ENCODE measurements at places on chromosomes 11 and 22. TPM values are rescaled to one million over a fixed set of nuclear protein-coding genes. Genes with fewer than 3 reads are reported as not detected.
A peak's percentile ranks its signal among the peaks of the same experiment; 100 is the strongest.

- no peak for DNase-seq
These were observed 12.8 kb upstream of the EFCAB6 start for GRCh38 chr22:43824724-43825420.

DNA sequence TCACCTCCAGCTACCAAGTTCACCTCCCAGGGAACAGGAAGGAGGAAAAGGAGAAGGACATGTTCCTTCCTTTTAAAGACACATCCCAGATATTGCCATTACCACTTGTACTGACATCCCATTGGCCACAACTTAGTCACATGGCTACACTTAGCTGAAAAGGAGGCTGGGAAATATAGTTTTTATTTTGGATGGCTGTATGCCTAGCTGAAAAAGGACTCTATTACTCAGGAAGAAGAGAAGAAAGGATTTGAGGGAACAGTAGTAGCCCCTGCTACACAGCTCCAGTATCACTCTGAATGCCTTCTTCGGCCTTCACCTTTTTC lies 2.1 kb upstream of the APOA5 start:
- no peak for DNase-seq

GRCh38 chr11:116707746-116708145 lies 65.0 kb downstream of the BUD13 start:
- no peak for DNase-seq

GRCh38 chr11:44559207-44559939 lies 6.1 kb upstream of the CD82 start:
- DNase-seq = peak; percentile 84

GRCh38 chr11:126891556-126892217 lies 108.9 kb downstream of the KIRREL3 start:
- DNase-seq = no peak

- no peak for DNase-seq
These were observed 439.0 kb upstream of the CCDC90B start for GRCh38 chr11:83725269-83725560.

DNA sequence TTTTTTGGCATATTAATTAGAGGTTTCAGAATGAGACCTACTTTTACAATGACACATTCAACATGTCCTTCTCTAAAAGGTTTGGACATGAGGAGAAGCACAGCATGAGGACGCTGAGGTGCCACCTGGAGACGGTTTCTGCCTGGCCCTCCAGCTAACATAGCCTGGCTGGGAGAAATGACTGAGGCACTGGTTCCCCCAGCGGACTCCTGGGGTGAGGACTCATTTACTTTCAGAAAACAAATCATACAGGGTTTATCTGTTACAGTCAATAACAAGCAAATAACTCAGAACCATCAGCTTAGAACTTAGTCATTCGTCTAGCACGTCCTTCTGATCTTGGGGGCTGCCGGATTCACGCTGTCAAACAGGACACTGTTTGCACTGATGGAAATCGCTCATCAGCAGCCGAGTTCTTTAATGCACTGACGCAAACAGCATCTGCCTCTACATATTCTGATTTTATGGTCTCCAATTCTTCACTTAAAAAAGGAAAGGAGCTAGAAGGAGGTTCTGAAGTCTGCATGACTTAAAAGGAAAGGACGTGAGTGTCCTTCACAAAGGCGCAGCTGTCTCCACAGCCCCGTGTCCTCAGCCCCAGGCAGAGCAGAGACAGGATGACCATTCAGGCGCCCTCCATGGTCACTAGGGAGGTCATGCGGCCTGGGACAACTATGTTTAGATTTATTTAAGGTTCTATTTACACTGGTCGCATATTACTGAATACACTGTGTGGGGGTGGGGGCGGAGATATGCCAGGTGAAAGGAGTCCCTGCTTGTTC lies 44.2 kb downstream of the CERK start:
- no peak for DNase-seq

KIRREL3 gene
- total RNA-seq = not detected

Data from activated CD8-positive, alpha-beta memory T cell treated with anti-CD3 and anti-CD28 coated beads, Interleukin-2, amount 10 ng/mL, durations not matched to agents 7 days and 5 days (primary cell).